ENCODE measurements at places on chromosomes 2 and 18.

- no peak for DNase-seq
Measured at GRCh38 chr2:71602581-71602980, 149.2 kb downstream of the DYSF start.

DNA sequence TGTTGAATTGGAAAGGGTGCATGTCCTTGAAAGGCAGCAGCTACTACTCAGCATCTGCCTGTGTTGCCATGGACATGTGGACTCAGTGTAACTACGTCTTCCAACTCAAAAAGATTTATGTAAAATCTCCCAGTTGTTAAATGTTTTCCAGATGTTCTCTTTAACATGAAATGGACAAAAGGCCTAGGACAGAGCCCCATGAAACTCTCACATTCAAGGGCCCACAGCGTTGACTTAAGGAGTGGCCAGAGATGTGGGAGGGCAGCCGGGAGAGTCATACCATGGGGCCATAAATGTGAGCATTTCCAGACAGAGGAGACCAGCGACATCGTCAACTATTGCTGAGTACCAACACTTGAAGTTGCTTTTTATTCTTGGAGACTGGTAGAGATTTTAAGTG lies 9.9 kb downstream of the SLC3A1 start:
- DNase-seq, result no peak

- no peak for DNase-seq
Measured at GRCh38 chr2:101188683-101189405, 37.7 kb upstream of the TBC1D8 start.

DNA sequence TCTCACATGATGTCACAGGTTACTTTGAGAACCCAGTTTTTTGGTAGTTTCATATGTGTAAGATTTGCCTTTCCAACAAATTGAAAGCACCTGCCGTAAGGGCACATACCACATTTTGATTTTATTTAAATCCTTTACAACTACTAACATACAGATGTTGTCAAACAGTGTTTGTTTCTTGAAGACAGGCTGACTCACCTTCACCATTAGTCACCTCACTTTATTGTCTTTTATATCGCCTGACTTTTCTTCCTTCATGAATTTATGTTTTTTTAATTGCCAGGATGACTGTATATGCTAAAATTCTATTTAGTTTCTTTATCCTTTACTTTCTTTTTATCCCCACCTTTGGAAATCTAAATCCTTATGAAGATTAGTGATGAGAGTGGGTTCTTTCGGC lies 886.7 kb downstream of the SUCLG1 start:
- no peak for DNase-seq

GRCh38 chr2:240904216-240905175 lies 1.6 kb upstream of the CROCC2 start:
- no peak for DNase-seq

- DNase-seq, result no peak
Measured at GRCh38 chr2:6352906-6353515, 512.7 kb downstream of the CMPK2 start.

GRCh38 chr2:12856934-12857601 lies 140.3 kb downstream of the TRIB2 start:
- peak; percentile 7 for DNase-seq

DNA sequence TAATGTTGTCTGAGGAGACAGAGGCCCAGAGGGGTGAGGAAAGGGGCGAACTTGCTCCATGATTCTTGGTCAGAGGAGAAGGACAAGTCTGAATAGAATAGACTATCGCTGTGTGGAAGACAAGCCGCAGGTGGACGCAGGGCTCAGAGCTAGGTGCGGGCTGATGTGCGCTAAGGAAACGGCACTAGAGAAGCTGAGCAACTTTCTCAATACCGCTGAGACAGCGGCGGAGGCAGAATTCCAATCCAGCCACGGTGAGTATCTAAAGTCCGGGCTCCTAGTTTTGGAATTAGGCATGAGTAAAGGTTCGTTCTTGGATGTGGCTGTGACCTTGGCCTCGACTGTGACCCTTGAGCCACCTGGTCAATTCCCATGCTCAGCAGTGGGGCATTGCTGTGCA lies 47.8 kb downstream of the CAPN13 start:
- DNase-seq, result no peak

DNA sequence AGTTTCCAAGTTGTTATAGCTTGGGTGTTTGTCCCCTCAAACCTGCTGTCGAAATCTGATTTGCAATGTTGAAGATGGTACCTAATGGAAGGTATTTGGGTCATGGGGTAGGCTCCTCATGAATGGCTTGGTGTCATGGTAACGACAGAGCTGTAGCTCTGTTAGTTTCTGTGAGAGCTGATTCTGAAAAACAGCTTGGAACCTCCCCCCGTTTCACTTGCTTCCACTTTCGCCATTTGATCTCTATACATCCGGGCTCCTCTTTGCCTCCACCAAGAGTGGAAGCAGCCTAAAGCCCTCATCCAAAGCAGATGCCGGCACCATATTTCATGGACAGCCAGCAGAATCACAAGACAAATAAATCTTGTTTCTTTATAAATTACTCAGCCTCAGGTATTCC lies 1035.1 kb upstream of the SLC39A10 start:
- no peak for DNase-seq

- no peak for DNase-seq
Measured at GRCh38 chr18:43919551-43919950, 642.3 kb upstream of the SYT4 start.

GRCh38 chr18:74023220-74023619 lies 124.4 kb downstream of the FBXO15 start:
- no peak for DNase-seq
